NCI-H2107 (cell line): ENCODE measurements at places on chromosomes 7 and 10.

GRCh38 chr7:90946730-90947501, 317.3 kb upstream of the FZD1 start:
- no peak for DNase-seq

- no peak for DNase-seq
These were observed 75.8 kb downstream of the C1GALT1 start for GRCh38 chr7:7257899-7258692.

- DNase-seq = no peak
These were observed 14.4 kb downstream of the MRPL32 start for GRCh38 chr7:42946627-42946950.

DNA sequence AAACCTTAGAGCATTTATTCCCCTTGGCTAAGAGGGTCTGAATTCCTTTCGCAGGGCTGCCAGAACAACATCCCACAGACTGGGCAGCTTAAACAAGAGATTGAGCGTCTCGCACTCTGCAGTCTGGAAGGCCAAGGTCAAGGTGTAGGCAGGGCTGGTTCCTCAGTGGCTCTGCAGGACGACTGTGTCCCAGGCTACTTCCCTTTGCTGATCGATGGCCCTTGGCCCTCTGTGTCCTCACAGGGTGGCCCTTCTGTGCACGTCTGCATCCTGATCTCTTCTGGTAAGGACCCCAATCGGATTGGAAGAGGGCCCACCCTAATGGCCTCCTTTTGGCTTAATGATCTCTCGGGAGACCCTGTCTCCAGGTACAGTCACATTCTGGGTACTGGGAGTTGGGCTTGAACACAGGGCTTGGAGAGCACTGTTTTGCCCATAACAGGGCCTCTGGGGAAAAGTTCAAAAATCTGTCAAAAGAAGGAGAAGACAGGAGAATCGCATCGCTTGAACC, 35.1 kb upstream of the DNAJB6 start:
- no peak for DNase-seq

DNA sequence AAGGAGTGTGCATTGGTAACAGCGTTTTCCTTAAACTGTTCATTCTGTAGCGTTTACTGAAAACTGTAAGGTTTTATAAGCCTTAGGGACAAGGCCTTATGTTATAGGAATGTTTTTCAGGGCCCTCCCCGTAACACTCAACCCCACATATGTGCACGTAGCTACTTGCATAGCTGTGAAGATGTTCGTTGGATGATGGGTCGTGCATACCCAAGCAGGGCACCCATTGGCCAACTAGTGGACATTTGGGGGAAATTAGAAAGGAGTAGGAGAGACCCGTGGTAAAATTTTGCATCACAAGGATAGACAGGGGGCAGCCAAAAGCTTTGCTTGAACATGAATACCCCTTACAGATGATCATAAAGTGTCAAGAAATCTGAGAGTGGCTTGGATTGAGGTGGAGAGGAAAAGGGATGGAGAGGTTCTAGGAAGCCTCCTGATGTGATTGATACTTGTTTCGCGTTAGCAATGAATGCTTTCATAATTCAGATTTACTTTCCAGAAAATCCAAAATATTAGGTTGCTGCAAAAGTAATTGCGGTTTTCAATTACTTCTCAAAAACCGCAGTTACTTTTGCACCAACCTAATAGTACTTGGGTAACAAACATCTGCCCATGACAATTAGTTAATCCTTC, 878 bp downstream of the SEC61A2 start:
- DNase-seq = no peak

DNA sequence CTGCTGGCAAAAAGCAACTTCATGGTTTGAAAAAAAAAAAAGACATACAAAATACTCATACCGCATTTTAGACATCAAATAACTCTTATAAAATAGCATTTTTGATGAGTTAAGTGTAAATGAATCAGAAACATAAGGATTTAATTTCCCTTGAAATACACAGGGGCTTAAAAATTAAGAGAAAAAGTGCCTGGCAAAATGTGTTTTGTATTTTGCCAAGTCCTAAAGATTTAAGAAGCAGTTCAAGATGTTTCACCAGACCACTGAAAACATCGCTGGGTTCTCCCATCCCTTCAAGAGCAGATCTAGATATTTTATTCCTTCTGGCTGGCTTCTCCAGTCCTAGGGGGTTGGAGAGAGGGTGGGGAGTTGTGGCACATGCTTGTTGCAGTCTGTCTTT, 396.4 kb downstream of the INHBA start:
- DNase-seq = no peak

DNA sequence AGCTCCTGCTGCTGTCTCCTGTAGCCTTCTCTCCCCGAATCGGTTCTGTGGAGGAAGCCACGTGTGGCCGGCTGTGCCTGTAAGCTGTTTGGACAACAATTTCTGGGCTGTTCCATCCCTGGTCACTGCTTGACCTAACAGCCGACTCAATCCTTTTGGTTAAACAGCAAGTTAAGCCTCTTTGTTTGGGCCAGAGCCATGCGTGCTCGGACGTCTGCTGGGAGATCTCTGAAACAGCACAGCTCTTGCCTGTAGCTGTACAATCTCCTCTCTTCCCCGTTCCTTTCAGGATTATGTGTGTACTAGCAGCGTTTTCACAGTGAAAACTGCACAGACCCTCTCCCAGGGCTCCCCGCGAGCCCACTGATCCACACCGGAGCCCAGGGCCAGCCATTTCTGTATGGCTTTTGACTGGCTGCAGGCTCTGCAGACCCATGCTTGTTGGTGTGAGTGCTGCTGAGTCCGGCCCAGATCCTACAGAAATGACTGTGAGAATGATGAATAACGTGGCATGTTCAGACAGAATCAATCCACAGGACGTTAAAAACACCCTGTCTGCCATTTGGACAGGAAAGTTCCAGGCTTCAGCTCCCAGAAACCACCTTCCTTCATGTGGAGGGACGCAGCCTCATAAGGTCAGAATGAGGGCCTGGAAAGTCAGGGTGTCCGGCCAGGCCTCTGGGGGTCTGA, 428.6 kb upstream of the ADARB2 start:
- DNase-seq = no peak

- DNase-seq = no peak
These were observed 269.0 kb downstream of the DIP2C start for GRCh38 chr10:420154-421121.

- DNase-seq = no peak
These were observed 103.2 kb upstream of the CTBP2 start for GRCh38 chr10:125263551-125263950.

DNA sequence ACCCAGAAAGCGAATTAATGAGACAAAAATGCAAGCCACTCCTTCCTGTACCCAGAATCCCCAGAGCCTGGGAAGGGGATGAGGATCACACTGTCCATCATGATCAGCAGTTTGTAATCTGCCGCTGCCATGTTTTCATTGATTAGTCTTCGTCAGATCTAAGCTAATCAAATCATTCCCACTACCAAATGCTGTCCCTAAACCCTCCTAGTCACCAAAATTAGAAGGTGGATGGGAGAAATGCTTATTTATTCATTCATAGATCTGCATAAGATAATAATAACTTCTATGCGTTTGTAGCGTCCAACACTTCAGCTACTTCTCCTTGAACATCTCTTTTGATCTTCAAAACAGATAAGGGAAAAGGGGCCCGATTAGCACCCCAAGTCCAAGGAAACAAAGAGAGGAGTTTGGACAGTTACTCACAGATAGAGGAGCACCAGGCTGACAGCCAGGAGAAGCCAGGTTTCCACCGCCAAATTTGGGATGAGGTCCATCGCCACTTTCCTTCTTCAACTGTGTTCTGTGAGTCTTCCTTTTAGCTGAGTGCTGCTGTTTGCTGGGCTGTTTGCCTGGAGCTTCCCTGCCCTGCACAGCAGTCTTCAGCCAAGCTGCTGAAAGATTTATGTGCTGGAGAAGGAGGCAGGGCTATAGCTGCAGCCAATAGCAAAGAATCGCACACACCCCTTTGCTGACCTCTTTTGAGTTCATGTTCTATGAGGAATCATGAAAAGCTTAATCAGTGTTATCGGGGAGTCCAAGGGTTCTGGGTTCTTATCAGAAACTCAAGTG, at the start of gene CYP3A5:
Gene CYP3A5 (minus strand): TSS at position 597 of the 792 bp plus-strand sequence. CDS start 100 bp downstream, at position 497.
- no peak for DNase-seq

DNA sequence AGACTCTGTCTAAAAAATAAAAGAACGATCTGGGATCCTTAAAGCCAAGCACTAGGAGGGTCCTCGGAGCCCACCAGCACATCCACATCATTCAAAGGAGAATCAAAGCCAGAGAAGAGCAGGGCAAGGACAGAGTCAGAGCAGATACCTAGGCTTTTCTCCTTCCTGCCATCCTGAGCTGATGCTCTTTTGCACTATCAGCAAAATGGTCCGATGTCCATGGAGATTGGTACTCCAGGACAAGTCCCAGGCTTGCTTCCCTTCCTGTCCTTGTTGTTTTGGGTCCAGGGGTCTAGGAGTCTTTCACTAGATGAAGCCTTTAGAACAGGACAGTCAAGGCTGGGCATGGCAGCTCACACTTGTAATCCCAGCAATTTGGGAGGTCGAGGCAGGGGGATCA, 58.0 kb upstream of the ELN start:
- no peak for DNase-seq

DNA sequence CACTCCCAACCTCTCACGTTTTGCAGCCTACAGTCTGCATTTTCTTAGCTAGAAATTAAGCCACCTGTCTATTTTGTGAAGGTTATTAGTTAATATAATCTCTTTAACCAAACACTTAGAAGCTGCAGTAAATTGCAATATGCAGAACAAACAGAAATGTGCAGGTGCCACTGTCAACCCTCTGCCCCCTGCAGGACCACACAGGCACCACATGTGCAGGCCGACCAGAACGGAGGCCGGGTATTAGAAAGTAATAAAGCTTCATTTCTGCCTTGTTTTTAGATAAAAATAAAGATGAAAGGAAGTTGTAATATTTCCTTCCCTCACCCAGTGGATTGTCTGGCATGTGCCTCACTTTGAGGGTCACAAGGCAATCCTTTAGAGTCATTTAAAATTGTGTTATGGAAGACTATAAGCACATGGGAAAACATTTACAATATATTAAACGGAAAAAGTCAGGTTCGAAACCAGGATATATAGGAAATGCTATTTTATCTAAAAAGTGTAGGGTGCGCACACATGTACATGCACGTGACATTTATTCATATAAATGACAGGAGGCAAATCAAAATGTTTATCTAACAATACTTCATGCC, 158.2 kb downstream of the ARHGAP12 start:
- DNase-seq = no peak

DNA sequence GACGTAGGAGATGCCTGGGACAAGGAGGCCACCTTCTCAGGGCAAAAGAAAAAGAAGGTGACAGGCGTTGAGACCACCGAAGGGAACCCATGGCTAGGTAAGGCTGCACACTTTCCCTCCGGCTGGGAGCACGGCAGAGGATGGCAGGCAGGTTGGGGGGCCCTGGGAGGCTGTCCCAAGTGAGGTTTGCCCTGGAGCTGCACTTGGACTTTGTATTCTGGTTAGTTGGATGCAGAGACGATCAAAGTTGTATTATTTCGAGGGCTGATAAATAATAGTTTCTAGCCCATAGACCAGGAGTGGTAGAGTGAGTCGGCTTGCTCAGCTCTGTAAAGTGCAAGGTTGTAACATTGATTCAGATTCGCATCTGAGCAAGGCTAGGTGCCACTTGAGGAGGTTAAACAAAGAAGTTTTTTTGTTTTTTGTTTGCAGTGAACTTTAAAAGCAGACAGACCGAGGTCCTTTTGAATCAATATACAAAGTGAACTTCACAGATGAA, 608 bp downstream of the ENTPD7 start:
- DNase-seq = no peak

DNA sequence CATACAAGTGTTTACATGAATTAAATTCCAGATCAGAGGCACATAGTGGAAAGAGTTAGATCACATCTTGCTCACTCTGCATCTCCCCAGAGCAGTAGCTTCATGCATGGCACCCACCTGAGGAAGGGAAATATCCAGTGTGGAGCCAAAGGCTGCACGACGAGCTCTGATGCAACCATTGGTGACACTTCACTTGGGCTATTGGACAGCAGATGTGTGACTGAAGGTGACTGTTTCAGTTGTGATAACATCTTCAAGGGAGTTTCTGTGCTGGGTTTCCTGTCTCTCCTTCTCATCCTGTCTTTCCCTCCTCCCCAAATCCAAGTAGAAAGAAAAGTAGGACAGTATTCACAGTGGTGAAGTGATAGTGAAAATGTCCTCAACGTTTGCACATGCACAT, 115.0 kb downstream of the TAF3 start:
- no peak for DNase-seq

- no peak for DNase-seq
These were observed 77.5 kb upstream of the GTF2I start for GRCh38 chr7:74579800-74580685.

DNA sequence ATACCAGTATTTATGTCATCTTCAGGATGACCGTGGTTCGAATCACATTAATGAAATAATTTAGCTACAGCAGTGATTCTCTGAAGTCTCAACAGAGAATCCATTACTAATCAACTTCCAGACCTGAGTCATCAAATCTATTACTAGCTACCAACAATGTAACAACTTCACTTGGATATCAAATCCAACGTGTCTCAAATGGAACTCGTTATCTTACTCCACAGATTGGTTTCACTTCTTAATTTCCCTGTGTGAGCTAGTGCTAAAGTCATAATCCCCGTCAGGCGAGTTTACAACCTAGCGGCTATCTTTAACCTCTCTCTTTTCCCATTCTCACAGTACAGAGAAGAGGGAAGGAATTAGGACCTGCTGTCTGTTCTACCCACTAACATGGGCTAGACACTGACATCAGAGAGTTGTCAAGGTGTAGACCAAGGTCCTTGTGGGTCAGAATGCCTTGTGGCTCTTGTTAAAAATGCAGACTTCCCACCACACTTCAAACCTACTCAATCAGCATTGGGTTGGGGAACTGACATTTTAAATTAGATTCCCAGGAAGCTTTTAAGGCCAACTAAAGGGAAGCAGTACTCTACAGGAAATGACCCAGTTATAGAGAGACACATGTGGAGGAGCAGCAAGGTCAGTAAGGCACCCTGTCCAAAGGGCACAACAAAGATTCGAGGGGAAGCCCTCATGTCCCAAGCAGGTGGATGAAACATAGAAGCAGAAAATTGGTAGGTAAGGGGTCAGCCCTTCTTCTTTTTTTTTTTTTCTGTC, 57.3 kb upstream of the GSAP start:
- DNase-seq = no peak

GRCh38 chr10:70752571-70752970, 32.6 kb downstream of the TBATA start:
- no peak for DNase-seq

- no peak for DNase-seq
These were observed 764.3 kb downstream of the SUGCT start for GRCh38 chr7:40899151-40899550.

GRCh38 chr10:86300931-86301830, 65.4 kb downstream of the GRID1 start:
- DNase-seq = no peak

GRCh38 chr10:33332183-33333065, 2.0 kb downstream of the NRP1 start:
- DNase-seq = no peak
